Calu3 (cell line): ENCODE measurements at places on chromosomes 5 and 9. TPM values are rescaled to one million over a fixed set of nuclear protein-coding genes. Genes with fewer than 3 reads are reported as not detected.

HTR1A gene
- not detected in 2 replicates for total RNA-seq

- H3K27ac ChIP-seq = no peak overlapping the region
- H3K36me3 ChIP-seq = no peaks in the 10 kb centered on the region
- no peak overlapping the region for H3K4me3 ChIP-seq
- H3K27me3 ChIP-seq = no peaks in the 10 kb centered on the region
Measured at GRCh38 chr5:24110004-24110615, 534.7 kb downstream of the CDH10 start.

PCSK5 gene
- 38.4 and 46.6 TPM in 2 replicates for total RNA-seq

WDR38 gene
- total RNA-seq = not detected in 2 replicates

DNA sequence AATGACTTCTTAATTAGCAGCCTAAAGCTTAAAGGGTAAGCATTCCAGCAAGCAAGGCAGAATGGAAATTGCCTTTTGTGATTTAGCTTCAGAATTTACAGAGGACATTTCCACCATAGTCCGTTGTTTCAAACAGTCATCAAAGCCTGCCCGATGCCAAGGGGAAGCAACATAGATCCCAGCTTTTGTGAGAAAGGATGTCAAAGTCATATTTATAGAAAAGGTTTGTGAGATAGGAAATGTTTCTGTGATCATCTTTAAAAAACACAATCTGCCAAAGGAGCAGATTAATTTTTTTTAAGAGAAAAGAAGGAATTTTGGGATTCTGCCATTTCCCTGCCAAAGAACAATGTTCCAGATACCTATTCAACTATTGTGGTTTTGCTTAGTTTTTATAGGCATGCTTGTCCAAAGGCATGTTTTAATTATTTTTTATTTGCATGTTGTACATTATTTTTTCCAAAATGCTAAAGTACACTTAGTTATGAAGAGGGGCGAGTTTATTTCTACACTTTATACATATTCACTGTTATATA lies 346.9 kb downstream of the ZNF608 start:
- no peaks in the 10 kb centered on the region for H3K27me3 ChIP-seq
- peaks cover 4% of the 10 kb centered on the region for H3K36me3 ChIP-seq
- peaks cover 27% of the 10 kb centered on the region for H3K4me1 ChIP-seq
- DNase-seq = no peak
- no peak overlapping the region for H3K27ac ChIP-seq

DNA sequence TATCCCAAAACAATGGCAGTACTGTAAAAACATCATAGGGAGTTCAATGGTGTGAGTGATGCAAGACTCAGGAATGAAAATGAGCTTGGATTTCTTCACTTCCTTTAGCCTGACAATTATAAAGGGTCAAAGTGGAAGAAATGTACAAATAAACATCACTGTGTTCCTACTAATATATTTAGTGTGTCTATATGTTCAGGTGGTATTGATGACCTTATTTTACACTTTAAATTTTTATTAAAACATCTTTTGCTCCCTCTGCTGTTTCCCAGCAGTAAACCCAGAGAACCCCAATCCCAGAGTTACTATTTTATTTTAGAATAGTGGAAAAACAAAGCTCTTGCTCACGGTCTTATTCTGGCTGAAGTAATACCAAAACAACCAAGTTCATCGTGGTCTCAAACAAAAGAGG lies 2.0 kb downstream of the LOX start:
- H3K36me3 ChIP-seq = peaks cover 30% of the 10 kb centered on the region
- peak overlapping the region; percentile 100 for H3K4me3 ChIP-seq
- DNase-seq = no peak
- peak overlapping the region; percentile 94 for H3K27ac ChIP-seq

NR6A1 gene
- 5.9 and 6.7 TPM in 2 replicates for total RNA-seq
